ENCODE measurements at places on chromosomes 3 and 15.

DNA sequence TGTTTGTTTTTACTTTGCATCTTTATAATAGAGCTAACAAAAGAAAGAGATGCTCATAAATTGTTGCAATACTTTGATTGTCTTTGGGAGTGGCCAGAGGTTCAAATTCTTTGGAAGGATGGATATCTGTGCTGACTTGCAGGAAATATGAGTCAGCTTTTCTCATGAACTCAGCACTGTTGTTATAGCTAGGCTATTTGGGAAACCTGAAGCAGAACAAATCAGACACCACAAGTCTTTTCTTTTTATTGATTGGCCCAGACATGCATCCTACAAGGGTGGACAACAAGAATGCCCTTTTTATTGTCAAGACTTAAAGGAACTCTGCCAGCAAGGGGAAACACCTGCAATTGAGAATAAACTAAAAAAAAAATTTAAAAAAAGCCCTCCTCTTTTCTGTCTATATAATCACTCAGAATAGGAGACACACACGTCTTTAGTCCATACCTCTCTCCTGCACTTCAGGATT lies 4.6 kb upstream of the DENND4A start:
- no peak for DNase-seq

DNA sequence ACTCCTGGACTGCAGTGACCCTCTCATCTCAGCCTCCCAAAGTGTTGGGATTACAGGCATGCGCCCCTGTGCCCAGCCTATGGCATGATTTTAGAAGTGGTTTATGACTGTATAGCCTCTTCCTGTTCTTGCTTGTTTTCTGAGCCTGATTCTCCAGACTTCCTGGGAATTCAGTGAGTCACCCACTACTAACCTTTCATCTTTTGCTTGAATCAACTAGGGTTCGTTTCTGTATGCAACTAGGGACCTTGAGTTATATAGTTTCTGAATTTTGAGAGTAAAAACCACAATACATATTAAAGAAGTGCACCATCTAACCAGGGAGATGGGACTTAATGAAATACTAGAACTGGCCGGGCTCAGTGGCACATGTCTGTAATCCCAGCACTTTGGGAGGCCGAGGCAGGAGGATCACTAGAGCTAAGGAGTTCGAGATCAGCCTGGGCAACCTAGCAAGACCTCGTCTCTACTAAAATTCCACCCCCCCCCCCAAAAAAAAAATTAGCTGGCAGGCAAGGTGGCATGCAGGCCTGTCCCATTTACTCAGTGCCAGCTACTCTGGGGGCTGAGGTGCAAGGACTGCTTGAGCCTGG lies 76.0 kb downstream of the ZNF609 start:
- no peak for DNase-seq

DNA sequence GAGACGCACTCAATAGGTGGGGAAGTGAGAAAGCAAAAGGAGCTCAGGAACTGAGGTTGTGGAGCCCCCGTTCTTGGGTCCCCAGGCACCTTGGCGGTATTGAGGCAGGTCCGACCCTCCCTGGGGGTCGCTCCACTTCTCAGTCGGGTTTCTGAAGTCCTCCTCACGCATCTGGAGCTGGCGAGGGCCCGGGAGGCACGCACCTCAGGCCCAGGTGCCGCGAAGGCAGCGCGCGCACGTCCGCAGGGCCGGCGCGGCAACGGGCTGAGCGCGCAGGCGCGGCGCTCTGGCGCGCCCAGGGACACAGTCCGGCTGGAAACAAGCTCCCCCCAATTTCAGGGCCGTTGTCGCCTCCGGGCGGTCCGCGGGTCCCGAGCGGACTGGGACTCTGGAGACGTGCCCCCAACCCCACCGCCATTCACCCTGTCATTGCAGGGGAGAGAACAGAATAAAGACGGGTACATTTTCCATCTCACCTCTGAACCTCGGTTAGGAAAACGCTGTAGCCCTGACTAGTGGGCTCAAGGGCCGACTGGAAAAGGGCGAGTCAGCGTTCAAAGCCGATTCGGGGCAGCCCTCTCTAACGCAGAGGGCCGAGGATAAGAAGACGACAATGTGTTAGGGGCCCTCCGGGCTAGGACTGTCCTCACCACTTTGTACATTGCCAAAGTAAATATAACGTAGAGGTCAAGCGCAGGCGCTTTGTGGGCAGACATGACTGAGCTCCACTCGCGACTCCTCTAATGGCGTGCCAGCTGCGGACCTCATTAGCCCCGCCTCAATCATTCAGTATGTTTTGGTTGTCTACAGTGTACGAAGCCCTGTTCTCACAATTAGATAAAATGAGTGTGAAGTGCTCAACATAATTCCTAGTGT lies at the start of gene ZNF770:
Gene ZNF770, minus strand, starts transcription at position 261 of the 876 bp plus-strand sequence. CDS start 4,853 bp downstream, outside the sequence.
- peak; percentile 31 for DNase-seq

DNA sequence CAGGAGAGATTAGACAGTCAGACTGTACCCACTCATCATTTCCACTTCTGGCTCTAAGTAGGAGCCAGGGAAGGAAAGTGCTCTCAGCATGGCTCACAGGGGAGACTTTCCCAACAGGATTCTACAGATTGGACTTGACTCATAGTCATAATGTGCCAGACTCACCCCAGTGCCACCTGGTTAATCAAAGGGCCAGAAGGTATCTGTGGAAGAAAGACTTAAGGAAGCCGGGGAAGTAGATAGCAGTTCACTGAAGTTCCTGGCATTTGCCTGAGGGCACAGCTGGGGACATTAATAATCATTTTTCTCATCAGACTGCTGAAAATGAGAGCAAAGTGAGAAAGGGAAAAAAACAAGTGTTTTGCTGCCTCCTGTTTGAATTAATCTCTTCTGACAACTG lies 717.5 kb downstream of the TUSC7 start:
- DNase-seq, result no peak

DNA sequence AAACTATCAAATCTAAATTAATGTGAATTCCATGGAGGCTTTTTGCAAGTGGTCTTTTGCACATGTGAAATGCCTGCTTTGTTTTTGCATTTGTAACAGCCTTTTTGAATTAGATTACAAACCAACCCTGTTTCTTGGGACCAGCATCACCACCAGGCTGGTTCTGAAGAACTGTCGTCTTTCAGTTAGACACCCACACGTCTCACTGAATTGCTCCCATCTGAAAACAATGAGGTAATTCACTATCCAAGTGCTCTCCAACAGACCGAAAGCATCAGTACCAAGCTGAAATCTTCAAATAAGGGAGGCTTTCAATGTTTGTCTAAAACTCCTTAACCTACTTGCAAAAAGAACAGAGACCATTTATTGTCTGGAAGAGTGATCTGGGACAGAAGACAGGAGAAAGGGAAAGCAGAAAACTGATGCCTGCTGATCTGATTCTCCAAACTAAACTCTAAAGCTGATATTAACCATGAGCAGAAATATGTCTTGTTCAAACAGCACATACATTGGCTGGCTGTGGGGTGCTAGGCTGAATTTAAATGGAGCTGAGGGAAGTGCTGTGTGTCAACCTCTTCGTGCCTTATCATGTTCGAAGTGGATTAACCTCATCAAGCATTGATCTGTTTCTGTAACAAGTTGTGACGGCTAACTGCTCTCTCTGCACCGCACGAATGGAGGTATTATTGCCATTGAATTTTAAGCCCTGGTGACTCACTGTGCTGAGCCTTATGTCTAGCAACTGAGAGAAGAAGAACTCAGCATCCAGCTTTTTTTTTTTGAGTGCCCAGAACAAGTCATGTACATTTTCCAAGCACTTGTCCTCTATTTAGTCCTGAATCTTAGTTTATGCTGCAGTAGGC lies 213.7 kb upstream of the P2RY1 start:
- peak; percentile 11 for DNase-seq

DNA sequence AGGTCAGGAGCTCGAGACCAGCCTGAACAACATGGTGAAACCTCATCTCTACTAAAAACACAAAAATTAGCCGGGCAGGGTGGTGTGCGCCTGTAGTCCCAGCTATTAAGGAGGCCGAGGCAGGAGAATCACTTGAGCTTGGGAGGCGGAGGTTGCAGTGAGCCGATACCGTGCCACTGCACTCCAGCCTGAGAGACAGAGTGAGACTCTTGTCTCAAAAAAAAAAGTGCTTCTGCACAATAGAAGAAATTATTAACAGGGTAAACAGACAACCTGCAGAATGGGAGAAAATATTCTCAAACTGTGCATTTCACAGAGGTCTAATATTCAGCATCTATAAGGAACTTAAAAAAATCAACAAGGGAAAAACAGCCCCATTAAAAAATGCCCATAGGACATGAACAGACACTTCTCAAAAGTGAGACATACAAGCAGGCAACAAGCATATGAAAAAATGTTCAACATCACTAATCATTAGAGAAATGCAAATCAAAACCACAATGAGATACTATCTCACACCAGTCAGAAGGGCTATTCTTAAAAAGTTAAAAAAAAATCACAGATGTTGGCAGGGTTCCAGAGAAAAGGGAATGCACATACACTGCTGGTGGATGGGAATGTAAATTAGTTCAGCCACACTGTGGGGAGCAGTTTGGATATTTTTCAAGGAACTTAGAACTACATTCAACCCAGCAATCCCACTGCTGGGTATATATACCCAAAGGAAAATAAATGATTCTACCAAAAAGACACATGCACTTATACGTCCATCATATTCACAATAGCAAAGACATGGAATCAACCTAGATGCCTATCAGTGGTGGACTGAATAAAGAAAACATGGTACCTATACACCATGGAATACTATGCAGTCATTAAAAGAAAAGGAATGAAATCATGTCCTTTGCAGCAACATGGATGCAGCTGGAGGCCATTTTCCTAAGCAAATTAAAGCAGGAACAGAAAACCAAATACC lies 75.5 kb downstream of the MSL2 start:
- DNase-seq, result no peak

DNA sequence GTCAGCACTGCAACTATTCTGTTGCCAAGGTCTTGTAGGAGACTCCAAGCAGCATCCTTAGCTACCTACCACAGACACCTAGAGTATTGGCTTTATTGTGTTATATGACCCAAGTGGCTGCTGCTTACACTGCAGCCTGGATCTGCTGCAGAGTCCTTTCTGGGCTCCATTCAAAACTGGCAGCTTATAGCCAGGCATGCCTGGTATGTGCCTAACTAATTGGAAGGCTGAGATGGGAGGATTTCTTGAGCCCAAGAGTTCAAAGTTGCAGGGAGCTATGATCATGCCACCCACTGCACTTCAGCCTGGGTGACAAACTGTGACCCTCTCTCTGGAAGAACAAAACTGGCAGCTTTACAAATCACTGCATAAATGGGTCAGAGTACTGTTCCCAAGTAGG lies 8.6 kb downstream of the NDUFB4 start:
- DNase-seq, result no peak

GRCh38 chr3:194623449-194624290 lies 9.5 kb downstream of the TMEM44 start:
- DNase-seq, result no peak

- DNase-seq, result no peak
These were observed 108.3 kb downstream of the VGLL4 start for GRCh38 chr3:11535243-11535960.

DNA sequence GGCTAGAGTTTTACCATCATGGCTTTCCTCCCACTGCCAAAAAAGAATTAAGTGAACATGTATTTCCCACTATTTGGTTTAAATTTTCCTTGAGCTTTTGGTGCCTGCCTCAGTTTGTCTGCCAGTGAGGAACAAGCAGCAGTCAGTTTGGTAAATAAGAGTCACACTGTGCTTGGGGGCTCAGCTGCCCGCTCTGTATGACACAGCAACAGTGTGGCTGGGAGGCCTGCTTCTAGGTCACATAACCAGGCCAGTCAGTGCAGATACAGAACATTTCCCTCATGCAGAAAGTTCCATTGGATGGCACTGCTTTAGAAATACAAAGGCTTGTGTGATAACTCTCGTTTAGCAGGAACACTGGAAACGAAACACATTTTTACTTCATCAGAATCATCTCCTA lies 25.7 kb downstream of the FYCO1 start:
- no peak for DNase-seq

DNA sequence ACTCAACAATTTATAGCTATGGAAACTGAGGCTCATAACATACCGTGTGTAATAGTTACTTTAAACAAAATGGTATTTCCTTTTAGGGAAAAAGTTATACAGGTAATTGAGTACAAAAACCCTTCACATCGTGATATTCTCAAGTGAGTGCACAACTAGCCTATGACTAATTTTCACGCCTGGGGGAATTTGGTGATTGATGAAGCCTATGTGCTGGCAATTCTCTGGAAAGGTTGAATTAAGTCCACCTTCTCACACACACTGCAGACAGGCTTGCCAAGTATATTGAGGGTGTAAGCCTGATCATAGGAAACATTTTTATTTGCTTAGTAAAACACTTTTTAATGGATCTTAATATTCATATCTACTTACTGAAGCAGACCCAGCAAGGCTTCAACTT lies 41.3 kb upstream of the ROBO2 start:
- DNase-seq, result no peak

DNA sequence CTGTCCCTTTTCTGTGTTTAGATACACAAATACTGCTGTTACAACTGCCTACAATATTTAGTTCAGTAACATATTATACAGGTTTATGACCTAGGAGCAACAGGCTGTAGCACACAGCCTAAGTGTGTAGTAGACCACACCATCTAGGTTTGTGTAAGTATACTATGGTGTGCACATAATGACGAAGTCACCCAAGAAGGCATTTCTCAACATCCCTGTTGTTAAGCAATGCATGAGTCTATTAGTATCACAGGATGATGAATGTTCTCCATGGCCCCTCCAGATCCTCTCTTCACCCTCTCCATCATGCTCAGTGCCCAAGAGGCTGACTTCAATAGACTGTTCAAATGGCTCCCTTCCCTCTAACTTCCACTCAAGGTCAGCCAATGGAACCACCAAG lies 14.6 kb upstream of the SEC62 start:
- DNase-seq, result no peak

GRCh38 chr3:140576449-140576848 lies 101.4 kb upstream of the TRIM42 start:
- DNase-seq, result no peak

- no peak for DNase-seq
These were observed 95.9 kb upstream of the AKAP13 start for GRCh38 chr15:85284497-85284896.

DNA sequence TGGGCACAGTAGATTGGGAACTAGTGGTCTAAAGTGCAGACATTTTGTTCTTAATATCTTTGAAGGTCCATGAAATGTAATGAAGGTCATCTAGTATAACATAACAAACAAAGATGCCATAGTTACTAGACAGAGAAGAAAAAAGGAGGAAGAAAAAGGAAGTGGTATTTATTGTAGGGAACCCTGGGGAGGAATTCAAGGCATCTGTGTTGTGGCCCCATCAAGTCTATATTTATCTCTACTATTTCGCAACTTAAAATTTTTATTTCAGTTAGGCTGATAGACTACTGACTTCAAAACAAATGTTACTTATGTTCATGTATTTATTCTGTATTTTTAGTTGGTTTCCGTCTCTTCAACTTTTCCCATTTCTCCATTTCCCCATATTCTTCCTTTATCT lies 48.9 kb upstream of the ZDHHC23 start:
- DNase-seq, result no peak
